Cardiac muscle cell (in vitro differentiated cells and primary cell): ENCODE measurements at places on chromosomes 6 and 20.

DNA sequence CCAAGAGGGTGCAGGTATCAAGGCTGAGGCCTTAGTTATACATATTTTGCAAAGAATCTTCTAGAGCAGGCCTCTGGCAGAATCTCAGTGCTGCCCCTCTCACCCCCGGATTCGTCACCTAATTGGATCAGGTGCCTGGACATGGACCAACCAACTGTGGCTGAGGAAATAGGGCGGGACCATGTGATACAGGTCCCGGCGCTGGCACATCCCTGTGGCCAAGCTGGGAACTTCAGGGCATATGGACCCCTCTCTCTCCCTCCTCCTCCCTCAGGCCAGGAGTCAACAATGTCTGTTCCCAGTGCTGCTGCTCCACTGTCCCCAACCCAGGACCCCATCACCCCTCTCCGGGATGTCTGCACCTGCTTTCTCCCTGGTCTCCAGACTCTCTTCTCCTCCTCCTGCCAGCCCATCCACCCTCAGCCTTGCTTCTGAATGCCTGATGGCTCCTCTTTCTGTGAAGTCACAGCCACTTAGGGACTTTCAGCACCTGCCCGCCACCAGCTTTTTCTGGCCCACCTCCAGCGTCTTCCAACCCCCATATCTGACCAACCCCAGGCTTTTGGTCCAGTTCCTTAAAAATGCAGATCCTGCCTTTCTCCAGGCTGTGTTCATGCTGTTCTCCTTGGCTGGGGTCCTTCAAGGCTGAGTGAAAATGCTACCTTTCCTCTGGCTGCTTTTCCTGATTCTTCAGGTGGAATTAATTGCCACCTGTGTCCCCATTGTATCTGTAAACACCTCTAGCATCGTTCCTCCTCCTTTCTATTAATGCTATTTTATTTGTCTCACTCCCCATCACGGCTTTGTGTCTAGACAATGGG is 19.0 kb upstream of the MLN start:
- H3K36me3 ChIP-seq = no peaks in the 10 kb centered on the region
- H3K27me3 ChIP-seq = no peaks in the 10 kb centered on the region
- H3K4me1 ChIP-seq = no peaks in the 10 kb centered on the region
- H3K4me3 ChIP-seq = no peak overlapping the region
- no peak overlapping the region for H3K27ac ChIP-seq
- peak; percentile 39 for DNase-seq

DNA sequence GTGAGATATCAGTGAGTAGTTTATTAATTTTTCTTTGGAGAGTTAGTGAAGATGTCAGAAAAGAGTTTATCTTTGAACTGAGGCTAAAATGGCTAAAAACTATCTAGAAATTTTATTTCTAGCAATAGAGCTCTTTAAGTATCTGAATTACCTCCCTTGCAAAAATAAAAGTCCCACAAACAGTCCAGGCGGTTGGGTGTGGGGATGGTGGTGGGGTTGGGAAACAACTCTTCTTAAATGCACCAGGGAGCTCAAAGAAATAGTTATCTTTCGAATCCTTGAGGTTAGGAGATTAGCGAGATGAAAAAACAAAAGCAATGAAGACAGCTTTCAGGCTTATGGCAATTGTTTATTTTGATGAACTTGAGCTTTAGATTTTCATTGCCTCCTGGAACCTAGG is 1299.1 kb upstream of the ADGRB3 start:
- DNase-seq = no peak
- H3K4me3 ChIP-seq = no peak overlapping the region
- H3K27me3 ChIP-seq = no peaks in the 10 kb centered on the region
- H3K27ac ChIP-seq = no peak overlapping the region
- H3K4me1 ChIP-seq = no peaks in the 10 kb centered on the region

DNA sequence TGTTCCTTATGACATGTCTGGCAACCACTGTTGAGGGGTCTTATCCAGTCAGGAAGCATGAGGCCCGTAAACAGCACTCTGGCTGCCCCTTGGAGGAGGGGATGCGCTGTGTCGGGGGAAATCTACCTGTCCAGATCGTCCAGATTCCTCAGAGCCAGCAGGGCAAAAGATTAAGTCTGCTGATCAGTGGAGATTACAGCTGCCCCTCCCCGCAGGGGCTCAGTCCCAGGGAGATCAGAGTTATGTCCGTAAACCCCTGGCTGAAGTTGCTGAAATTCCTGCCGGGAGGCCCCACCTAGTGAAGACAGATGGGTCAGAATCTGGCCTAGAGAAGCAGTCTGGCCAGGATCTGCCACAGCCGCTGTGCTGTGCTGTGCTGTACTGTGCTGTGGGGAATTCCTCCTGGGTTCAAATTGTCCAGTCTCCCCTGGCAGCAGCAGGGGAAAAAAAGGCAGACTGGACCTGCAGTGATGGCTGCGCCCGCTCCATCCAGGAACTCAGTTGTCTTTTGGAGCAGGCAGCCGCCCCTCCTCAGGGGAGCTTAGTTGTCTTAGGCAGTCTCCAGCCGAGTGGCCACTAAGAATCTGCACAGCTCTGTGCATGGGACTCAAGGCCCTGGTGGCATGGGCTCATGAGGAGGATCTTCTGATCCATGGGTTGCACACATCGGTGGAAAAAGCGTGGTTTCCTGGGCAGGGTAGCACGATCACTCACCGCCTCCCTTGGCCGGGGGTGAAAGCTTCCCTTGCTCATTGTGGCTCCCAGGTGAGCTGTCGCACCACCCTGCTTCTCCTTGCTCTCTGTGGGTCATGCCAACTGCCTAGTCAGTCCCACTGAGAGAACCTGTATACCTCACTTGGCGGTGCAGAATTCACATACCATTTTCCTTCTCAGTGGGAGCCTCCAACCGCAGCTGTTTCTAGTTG is 1368.8 kb upstream of the ADGRB3 start:
- no peaks in the 10 kb centered on the region for H3K27me3 ChIP-seq
- no peaks in the 10 kb centered on the region for H3K36me3 ChIP-seq
- no peak for DNase-seq
- no peak overlapping the region for H3K4me3 ChIP-seq
- H3K4me1 ChIP-seq = no peaks in the 10 kb centered on the region
- H3K27ac ChIP-seq = no peak overlapping the region

GRCh38 chr6:69343851-69344250 is 453.0 kb downstream of the LMBRD1 start:
- H3K4me1 ChIP-seq = no peaks in the 10 kb centered on the region
- DNase-seq = no peak
- no peak overlapping the region for H3K4me3 ChIP-seq
- no peak overlapping the region for H3K27ac ChIP-seq
- no peaks in the 10 kb centered on the region for H3K36me3 ChIP-seq

GRCh38 chr6:36333171-36333895 is 3.4 kb downstream of the BNIP5 start:
- no peak overlapping the region for H3K4me3 ChIP-seq
- peaks cover 23% of the 10 kb centered on the region for H3K4me1 ChIP-seq
- H3K27ac ChIP-seq = no peak overlapping the region
- no peaks in the 10 kb centered on the region for H3K27me3 ChIP-seq
- no peaks in the 10 kb centered on the region for H3K36me3 ChIP-seq
- DNase-seq = no peak
